Activated CD4-positive, alpha-beta T cell treated with anti-CD3 and anti-CD28 coated beads, Interleukin-10, Interleukin-2, amounts not matched to agents 100 ng/mL and 50 ng/mL, durations not matched to agents 16 hours and 8 hours (primary cell): ENCODE measurements at places on chromosomes 7 and 10.

GRCh38 chr10:71889388-71889987, 38.4 kb upstream of the PSAP start:
- no peak for DNase-seq

DNA sequence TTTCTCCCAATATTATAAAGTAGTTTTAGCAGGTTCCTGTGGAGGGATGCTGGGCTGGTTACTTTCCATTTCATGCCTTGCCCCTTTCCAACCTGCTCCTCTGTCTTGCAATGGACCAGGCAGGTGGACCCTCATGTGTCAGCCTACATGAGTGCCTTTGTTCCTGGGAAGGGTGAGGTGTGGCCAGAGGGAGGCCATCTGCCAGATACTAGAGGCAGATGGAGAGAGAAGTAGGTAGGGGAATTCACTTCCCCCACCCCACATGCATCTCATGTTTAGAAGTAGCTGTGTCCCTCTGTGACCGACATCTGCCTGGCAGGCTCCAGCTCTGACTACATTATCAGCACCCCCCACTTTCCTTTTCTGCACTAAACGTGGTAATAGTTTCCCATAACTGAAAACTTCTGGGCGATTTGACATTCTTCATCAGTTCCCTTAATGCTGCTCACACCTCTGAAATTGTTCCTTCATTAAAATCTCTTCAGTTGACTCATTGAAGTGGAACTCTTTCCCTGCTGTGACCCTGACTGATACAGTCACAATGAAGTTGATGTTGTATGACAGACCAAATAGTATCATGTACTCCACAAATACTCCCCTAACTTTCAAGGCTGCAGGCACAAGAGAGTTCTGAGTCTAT, 396.3 kb upstream of the FZD8 start:
- no peak for DNase-seq

DNA sequence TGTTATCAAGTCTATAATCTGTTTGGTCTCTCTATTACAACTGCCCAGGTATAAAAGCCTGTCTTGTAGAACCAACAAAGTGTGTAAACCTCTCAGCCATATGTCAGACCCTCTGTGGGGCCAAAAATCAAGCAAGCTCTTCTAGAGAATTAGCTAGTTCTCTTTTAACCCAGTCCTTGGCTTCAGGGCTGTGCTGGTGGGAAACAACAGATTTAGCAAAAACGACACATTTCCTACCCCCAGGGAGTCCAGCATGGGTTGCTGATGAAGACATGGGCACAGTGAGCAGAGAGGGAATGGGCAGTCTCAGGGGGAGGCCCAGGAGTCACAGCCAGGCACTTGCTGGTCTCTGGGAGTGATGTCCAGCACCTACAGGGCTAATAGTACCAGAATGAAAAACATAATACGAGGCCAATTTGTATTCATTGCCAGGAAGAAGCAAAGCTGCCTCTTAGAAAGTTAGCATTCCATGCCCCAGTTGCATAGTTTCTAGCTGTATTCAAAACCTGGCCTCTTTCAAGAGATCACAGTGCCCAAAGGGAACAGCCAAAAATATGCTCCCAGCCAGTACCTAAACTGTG, 80.1 kb downstream of the FRMD4A start:
- DNase-seq, result no peak

GRCh38 chr10:96768136-96768535, 47.8 kb upstream of the PIK3AP1 start:
- no peak for DNase-seq

DNA sequence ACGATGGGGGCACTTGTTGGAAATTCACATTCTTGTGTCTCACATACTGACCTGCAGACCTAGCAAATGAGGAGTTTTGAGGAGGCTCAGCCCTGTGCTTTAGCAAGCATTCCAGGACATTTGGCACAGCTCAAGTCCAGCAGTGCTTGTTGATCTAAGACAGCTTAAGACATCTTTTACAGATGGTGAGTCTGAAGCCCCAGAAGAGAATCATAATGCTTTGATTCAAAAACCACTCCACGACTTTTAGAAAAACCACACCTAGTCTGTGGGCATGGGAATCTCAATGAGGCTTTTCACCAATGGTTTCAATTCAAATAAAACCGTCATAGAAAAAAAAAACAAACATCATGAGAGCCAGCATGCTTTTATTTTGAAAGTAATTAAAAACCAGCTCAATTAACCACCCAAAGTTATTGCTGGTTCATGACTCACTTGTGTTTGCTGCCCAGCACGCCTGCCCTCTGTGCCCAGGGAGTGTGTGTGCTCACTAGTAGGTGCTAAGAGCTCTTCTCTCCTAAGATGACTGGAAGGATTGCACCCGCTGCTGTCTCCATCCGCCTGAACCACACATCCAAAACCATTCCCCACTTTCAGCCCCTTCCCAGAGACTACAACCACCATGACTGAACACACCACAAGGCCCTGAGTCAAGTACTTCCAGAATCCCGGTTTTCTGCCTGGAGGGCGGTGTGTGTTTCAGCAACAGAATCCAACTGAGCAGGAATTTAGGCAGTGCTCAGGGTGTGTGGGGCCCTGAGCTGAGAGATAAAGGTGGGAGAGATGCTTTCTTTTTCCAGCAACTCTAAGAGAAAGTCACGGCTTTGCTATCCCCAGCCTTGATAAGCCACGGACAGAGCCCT, 130.2 kb upstream of the ADAM12 start:
- DNase-seq, result no peak

GRCh38 chr7:150311711-150312110, 11.4 kb upstream of the LRRC61 start:
- no peak for DNase-seq

- DNase-seq, result no peak
Observed at GRCh38 chr10:124923684-124924083, 18.2 kb upstream of the ZRANB1 start.

GRCh38 chr10:15370212-15370855, 755 bp downstream of the FAM171A1 start:
- DNase-seq, result no peak

DNA sequence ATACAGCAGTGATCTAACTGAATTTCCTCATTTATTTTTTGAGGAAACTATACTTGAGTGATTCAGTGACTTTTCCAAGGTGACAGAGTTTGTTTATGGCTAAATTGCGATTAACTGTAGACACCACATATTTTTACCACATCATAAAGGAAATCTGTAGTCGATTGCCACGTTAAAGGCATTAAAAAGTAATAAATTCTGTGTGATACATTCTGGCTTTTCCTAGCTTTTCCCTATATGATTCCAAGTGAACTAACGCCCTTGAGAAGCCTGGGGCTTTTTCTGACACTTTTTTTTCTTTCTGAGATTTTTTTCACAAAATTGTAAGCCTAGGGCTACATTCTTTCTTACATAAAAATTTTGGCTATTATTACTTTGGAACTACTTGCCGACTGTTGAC, 266.9 kb downstream of the BICC1 start:
- no peak for DNase-seq

DNA sequence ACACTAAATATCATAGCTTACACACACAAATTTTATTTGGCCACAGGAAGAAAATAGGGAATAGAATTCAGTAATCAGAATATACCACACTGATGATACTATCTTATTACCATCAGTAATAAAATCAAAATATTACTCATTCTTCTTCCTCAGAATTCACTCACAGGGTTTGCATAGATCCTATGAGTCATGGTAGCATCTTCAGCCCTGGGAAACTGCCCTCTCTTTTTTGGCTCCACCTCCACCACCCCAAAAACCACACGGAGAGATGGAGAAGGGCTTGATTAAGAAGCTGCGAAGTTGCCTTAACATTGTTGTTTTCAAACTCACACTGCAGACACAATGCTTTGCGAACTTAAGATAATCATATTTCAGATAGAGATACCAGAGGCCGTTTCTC, 154.1 kb upstream of the AHR start:
- DNase-seq, result peak; percentile 88

- no peak for DNase-seq
Observed at GRCh38 chr7:55441774-55442522, 76.8 kb downstream of the LANCL2 start.

DNA sequence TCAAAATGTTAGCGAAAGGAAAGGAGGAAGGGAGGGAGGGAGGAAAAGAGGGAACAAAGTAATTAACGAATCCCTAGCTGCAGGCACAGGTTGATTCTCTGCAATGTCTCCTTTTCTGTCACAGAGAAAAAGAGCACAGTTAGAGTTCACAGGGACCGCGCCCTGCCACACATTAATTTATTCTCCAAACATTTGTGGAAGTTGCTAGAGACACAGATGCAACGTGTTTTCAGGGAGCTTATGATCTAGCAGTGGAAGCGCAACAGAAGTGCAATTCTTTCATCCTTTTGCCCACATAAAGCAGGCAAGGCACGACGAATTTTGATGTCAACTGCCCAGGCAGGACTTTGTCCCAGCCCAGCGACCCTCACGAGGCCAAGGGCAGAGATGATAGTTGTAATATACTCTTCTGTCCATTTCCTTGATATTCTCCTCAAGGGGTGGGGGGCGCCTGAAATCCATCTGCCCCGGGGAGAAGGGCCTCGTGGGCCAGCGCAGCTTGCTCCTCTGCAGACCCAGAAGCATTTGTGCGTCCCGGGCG, 101.7 kb upstream of the ZNF438 start:
- no peak for DNase-seq

GRCh38 chr10:1600861-1601260, 136.5 kb downstream of the ADARB2 start:
- DNase-seq, result no peak

DNA sequence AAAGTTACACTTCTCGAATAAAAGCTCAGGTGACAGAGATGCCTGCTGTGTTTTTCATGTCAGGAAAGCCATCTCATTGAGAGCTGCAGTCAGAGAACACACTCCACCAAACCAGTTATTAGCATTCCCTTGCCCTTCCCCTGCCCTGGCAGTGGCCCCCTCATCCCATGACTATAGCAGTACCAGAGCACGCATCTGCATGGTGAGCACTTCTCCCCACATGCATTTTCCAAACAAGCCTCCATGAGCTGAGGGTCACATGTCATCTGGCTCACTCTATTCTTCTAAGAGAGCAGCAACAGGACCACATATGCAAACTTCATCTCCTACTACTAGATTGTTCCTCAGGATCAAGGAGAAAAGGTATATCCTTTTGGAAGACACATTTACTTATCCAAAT, 42.4 kb upstream of the FGL2 start:
- DNase-seq, result no peak

DNA sequence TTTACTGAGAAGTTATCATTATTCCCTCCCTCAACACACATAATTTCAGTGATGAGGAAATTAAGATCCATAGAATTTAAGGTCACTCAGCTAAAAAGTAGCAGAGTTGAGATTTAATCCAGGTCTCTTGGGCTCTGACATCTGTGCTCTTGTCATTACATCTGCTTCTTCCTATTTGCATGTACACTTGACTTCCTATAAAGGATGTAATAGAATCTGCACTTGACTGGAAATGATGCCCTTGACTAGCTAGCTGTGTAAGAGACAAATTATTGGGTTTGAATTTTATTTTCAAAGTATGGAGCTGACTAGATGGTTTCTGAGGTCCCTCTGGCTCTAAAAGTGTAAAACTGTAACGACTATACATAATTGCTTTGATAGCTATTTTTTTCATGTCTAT, 59.5 kb downstream of the AGK start:
- no peak for DNase-seq

- DNase-seq, result no peak
Observed at GRCh38 chr10:42960991-42961795, 115.7 kb upstream of the RET start.

- DNase-seq, result no peak
Observed at GRCh38 chr7:121041516-121042148, 53.1 kb downstream of the CPED1 start.

DNA sequence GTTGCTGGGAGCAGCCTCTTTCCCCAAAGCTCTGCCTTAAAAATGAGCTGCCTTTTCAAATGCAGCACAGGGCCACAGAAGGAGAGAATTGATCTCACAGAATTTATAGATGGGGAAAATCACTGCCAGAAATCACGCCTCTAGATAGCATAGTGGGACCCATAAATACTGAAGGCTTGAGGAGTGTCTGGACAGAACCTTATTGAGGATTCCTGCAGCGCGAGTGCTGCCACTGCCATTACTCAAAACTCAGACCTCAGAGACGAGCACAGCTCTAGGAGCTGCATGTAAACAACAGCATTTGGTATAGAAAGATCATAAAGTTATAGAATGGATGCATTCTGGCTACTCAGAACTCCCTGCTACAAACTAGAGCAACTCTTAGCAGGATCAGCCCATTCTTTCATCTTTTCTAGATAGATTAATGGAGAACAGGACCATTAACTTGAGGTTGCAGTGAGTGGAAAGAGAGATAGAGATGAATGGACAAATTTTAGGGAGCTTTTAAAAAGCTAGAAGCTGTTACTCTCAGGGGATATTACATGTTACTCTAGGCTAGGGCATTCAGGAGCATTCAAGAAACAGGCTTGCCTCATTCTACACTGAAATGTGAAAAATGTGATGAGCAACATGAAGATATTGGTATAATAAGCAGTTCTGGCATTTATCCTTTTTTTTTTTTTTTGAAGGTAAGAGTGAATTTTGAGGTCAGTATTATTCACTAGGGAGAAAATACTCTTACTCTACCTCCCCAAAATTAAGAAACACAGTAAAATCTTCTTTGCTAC, 267.2 kb upstream of the SLC26A5 start:
- DNase-seq, result no peak

GRCh38 chr7:146387140-146387539, 270.5 kb downstream of the CNTNAP2 start:
- no peak for DNase-seq

DNA sequence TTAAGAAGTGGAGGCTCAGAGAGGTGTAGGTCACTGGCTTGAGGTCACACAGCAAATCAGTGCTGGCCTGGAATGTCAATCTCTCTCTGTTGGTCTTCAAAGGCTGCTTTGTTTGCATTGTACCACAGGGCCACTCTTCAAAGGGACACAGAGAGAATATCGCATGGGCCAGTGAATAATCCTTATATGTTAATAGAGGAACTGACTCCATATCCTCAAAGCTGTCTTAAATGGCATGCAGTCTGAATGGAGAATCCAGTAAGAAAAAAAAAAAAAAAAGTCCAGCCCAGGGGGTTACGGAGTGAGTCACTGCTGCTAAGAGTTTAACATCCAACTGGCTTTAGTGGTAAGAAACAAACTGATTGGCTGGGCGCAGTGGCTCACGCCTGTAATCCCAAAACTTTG, 54.1 kb downstream of the NRAP start:
- DNase-seq, result no peak

DNA sequence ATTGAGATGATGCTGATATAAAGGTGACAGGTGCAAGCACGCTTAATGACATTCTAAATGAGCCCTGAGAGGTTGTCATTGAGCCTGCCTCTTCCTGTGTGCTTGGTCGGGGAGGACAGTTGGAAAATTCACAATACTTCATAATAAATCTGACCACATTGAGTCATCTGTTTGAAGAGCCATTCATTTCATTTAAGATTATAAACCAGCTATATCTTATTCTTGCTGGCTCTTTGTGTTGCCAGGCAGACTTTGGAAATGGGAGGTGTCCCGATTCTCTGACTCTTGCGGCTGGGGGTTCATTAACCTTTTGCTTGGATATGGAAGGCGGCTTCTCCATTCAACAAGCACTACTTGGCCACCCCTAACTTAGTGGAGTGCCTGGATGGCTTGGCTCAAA, 198.2 kb downstream of the FANK1 start:
- no peak for DNase-seq

- peak; percentile 61 for DNase-seq
Observed at GRCh38 chr7:16071246-16071857, 350.0 kb downstream of the CRPPA start.
